ENCODE measurements at places on chromosomes 13 and 19.
A peak's percentile ranks its signal among the peaks of the same experiment; 100 is the strongest.

- no peak for DNase-seq
Measured at GRCh38 chr13:29914581-29914980, 64.2 kb upstream of the UBL3 start.

DNA sequence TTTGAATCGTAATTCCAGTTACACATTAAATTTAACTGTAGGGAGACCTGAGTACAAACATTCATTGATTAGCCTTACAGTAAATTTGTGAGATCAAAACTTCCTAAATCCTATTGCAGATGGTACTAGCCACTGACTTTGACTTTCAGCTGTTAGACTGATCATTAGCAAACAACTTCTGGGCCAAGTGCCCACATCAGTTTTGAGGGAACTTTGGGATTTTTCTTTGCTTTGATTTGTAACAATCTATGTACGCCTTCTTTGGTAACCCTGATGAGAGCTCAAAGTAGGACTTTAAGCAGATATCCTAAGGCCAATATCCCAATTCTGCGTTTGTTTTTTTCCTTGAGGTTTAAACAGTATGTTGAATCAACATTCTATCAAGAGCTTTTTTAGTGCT lies 131.5 kb downstream of the DLEU7 start:
- no peak for DNase-seq

GRCh38 chr13:110911880-110912279 lies 3.0 kb downstream of the ANKRD10 start:
- no peak for DNase-seq

GRCh38 chr13:27406178-27406939 lies 18.1 kb upstream of the GTF3A start:
- DNase-seq: no peak

DNA sequence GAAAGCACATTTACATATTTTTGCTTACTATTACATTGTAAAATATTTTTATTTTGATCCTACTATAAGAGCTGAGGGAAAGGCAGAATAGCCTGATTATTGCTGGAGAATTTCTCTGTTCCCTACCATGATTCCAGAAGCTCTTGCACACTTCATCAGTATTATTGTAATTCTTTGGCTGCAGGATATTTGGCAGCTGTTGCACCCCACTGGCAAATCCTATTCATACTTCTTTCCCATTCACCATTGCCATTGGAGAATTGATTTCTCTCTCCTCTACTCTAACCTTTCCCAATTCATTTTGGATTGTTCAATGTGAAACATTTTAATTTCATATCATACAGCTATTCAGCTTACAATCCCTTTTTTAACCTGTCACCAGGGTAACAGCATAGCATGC lies 238.0 kb downstream of the GGACT start:
- no peak for DNase-seq

GRCh38 chr13:39607876-39608275 lies 4.9 kb upstream of the LHFPL6 start:
- DNase-seq: no peak

DNA sequence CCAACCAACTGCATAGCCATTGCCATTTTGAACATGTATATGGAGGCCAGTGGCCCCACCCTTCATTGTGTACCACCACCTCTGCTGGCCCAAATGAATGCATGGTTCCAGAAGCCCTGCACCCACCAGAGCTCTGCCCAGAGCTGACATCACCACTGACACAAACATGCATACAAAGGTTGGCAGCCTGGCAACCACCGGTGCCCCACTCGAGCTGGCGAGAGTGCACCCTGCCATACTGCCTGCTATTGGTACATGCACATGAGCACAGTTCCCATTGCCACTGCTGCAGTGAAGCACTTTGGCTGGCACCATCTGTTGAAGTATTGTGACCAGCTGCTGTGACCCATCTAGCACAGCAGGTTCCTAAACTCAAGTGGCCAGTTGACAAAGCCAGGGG lies 1564.9 kb downstream of the OLFM4 start:
- no peak for DNase-seq

GRCh38 chr19:39212375-39212742 lies 8.3 kb upstream of the SYCN start:
- DNase-seq: no peak

GRCh38 chr19:52307275-52307674 lies 10.3 kb downstream of the ZNF480 start:
- DNase-seq: no peak

- DNase-seq: no peak
Measured at GRCh38 chr13:59408738-59409137, 755.0 kb downstream of the DIAPH3 start.

GRCh38 chr13:79427883-79428282 lies 21.8 kb upstream of the RBM26 start:
- DNase-seq: no peak

DNA sequence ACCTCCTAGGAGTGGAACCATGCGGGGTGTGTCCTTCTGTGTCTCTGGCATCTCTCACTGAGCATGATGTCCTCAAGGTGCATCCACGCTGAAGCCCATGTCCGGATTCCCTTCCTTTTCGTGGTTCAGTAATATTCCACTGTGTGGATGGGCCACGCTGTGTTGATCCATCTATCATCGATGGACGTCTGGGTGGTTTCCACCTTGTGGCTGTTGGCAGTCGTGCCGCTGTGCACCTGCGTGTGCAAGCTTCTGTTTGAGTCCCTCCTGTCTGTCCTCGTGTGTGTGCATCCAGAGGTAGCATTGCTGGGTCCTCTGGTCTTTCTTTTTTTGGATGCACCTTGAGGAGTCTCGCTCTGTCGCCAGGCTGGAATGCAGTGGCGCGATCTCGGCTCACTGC lies 11.2 kb upstream of the GNA15 start:
- no peak for DNase-seq

DNA sequence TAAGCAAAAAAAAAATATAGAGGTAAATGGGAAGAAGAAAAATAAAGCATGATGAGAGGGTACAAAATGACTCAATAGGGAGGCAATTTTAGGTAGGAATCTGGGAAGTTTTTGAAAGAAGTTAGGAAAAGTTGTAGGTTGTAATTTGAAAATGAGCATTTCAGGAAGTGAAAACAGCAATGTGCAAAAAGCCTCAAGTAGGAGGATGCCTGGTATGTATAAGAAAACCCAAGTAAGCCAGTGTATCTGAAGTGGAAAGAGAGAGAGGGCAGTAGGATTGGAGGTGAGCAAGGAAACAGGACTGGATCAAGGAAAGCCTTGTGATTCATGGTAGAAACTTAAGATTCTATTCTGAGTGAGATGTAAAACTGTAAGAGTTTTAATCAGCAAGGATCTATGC lies 121.6 kb upstream of the SPRY2 start:
- DNase-seq: no peak

DNA sequence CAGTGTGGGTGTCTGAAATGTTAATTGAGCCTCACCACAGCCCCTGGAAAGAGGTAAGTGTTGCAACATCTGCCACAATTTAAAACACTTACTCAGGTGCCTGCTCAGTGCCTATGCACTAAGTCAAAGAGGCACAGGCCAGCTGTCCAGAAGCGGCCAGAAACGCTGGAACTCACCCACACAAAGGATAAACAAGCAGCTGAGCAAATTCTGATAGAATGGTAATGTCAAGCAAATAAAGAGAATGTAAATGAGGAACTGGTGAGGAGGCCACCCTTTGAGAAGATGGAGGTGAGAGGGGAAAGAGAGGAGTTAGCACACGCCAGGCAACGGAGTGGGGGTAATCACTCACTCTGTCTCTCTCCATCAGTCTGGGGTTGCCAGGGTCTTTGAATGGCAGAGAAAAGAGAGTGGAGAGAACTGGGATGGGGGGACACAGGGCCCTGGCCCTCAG lies 67.7 kb upstream of the SERP2 start:
- no peak for DNase-seq

DNA sequence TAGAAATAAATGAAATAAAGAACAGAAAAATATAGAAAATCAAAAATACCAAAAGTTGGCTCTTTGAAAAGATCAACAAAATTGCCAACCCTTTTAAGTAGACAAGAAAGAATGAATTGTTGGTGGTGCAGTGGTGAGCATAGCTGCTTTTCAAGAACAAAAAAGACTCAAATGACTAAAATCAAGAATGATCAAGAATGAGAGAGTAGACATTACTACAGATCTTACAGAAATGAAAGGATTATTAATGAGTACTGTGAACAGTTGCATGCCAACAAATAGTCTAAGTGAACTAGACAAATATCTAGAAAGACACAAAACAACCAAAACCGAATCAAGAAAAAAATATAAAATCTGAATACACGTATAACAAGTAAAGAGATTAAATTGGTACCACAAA lies 53.9 kb downstream of the FNDC3A start:
- DNase-seq: no peak

DNA sequence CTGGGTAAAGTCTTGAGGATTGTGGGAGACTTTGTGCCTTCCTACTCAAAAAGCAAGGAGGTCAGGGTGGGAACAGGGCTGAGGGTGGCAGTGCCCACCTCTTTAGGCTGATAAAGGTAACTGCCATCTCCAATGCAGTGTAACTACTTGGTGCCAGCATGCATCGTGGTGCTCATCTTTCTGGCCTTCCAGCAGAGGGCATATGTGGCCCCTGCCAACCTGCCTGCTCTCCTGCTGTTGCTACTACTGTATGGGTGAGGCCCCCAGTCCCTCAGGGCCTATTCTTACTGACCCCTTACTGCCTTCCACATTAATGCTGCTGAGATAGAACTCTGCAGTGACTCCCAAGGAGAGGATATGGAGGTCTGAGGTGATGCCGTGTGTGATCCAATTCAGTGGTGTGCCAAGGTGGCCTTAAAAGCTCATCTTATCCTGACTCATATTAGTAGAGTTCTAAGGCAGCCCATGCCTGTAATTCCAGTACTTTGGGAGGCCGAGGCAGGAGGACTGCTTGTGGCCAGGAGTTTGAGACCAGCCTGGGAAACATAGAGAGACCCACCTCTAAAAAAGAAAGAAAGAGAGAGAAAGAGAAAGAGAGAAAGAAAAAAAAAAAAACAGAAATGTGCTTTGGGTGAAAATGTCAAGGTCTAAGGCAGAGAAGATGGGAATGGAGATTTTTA lies 9.7 kb upstream of the ARHGAP45 start:
- DNase-seq: no peak

- DNase-seq: no peak
Measured at GRCh38 chr13:45295536-45295935, 45.4 kb downstream of the TPT1 start.

GRCh38 chr19:7926021-7926726 lies at the start of gene CTXN1:
TSS of gene CTXN1 (minus strand) at chr19:7926135. CDS start at chr19:7925538, 597 bp downstream.
- peak; percentile 72 for DNase-seq

DNA sequence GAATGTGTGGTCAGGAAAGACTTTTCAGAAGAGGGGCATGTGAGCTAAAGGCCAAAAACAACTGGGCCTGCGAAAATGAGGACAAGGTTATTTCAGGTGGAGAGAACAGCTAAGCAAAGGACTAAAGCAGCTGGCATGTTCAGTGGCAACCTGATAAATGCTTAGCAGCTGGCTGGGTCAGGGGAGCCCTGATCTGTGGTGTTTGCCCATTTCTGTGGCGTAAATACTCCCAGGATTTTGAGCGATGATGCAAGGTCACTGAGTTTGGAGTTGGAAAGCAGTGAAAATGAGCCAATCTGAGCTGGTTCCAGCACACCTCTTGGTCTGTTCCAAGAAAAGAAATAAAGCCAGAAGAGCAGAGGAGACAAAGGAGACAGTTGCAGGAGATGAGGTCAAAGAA lies 704.3 kb downstream of the UQCRFS1 start:
- DNase-seq: no peak

DNA sequence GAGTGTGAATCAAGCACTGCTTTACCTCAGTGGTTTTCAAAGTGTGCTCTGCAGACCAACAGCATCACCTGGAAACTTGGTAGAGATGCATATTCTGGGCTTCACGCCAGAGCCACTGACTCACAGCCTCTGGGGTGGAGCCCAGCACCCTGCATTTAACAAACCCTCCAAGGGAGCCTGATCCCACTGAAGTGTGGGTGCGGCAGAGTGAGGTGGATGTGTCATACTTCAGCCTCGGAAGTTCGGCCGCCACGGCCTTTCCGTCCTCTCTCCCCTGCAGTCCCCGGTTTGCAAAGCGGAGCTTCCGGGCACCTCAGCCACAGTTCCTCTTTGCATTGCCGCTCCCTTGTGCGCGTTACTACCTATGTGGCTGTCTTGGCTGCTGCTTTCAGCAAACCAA lies 33.3 kb upstream of the MICU2 start:
- DNase-seq: no peak

GRCh38 chr19:41425174-41426115 lies 1.7 kb downstream of the B3GNT8 start:
- DNase-seq: no peak

DNA sequence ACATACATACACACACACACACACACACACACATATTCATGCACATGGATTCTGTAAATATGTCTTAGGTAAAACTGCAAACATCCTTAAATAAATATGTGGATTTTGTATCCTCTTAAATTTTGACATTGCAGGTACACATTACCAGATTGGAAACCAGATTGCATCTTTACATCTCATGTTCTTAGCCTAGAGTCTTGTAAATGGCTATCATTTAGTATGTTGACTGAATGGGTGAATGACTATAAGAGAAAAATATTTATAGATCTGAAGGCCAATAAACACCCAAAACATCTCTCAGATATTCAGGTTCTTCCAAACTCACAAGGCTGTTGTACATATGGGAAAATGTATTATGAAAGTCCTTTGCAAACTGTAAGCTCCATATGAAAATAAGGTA lies 104.3 kb downstream of the STARD13 start:
- no peak for DNase-seq

DNA sequence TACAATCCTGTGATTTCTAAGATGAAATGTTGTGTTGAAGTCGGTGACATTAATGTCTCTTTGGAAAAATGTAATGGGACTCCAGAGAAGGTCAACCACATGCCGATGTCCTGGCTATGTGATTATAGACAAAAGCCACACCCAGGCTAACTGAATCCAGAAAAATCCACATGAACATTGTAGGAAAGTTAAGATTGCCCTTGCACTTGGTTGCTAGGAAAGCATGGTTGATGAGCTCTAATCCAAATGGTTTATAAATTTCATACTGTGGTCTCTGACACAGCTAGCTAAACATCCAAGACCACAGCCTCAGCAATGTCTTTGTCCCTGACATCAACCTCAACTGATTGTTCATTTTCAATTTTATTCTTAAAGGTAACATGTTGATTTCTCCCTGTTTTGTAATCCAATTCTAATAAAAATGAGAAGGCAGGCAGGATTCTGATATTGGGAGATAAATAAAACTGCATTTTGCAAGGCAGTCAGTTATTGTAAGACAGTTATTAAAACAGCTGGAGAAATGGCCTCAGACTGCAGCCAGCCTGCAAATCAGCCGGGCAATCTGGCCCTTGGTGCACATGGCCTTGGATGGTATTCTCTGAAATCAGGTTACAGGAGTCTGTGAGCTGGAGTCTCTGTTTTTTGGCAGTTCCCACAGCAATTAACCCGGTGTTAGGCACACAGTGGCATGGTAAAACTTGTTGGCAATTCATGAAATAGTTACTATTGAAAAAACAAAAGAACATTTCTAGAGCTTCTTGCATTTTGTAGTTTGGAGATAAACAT lies 93.9 kb downstream of the STARD13 start:
- no peak for DNase-seq

- DNase-seq: no peak
Measured at GRCh38 chr13:34347784-34348573, 530.0 kb downstream of the RFC3 start.

DNA sequence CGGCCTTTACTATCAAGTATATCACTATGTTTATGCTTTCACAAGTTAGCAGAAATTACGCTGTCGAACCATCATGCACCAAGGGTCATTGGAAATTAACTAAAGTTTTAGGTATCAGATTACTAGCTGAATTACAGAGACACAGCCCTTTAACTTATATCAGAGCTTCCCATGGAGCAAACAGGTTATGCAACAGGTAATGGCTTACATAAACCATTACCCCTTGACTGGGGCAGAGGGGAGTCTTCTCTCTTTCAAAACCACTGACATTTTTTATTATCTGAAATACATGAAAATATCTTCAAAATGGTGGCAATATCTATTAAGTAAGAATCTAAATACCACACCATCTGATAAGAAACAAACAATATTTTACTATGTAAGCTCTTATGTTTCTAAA lies 1692.9 kb upstream of the SLC10A2 start:
- no peak for DNase-seq
